ENCODE measurements at places on chromosomes 11 and 22. TPM values are rescaled to one million over a fixed set of nuclear protein-coding genes. Genes with fewer than 3 reads are reported as not detected.

The HPX gene
- total RNA-seq: 0.30 TPM

The TMEM191B gene
- 0.97 TPM for total RNA-seq

The ELF5 gene
- not detected for total RNA-seq

The UVRAG gene
- total RNA-seq: 19.0 TPM

The SUSD2 gene
- 0.28 TPM for total RNA-seq

The MAML2 gene
- 28.7 TPM for total RNA-seq

The SOX10 gene
- total RNA-seq: not detected

The PANX1 gene
- 119 TPM for total RNA-seq

The PRDX5 gene
- total RNA-seq: 330 TPM

The NPAS4 gene
- not detected for total RNA-seq

The DEFB131B gene
- total RNA-seq: not detected

The SAA1 gene
- total RNA-seq: not detected

The PNPLA5 gene
- total RNA-seq: not detected

The PANX2 gene
- 1.5 TPM for total RNA-seq

The ANO5 gene
- not detected for total RNA-seq

The FLRT1 gene
- total RNA-seq: 0.09 TPM

The OR10G7 gene
- total RNA-seq: not detected

The A4GALT gene
- 2.2 TPM for total RNA-seq

The KCNK4 gene
- not detected for total RNA-seq

The OR51I1 gene
- not detected for total RNA-seq

The DDI1 gene
- total RNA-seq: not detected

The RASL10A gene
- total RNA-seq: not detected

The C11orf65 gene
- total RNA-seq: 1.1 TPM

The ZP1 gene
- 0.60 TPM for total RNA-seq

The XRCC6 gene
- 308 TPM for total RNA-seq

The CARD18 gene
- total RNA-seq: not detected

The MORC2 gene
- 16.6 TPM for total RNA-seq

The VWCE gene
- total RNA-seq: 1.6 TPM

The ARFIP2 gene
- total RNA-seq: 59.4 TPM

The KRTAP5-1 gene
- total RNA-seq: not detected

The APOL4 gene
- not detected for total RNA-seq

The OR56A1 gene
- under 0.01 TPM for total RNA-seq
